Esophagus squamous epithelium (tissue), 5 donors: ENCODE measurements at places on chromosomes 2 and 18.

GRCh38 chr2:154914561-154914960, 216.1 kb downstream of the KCNJ3 start:
- DNase-seq = no peak

DNA sequence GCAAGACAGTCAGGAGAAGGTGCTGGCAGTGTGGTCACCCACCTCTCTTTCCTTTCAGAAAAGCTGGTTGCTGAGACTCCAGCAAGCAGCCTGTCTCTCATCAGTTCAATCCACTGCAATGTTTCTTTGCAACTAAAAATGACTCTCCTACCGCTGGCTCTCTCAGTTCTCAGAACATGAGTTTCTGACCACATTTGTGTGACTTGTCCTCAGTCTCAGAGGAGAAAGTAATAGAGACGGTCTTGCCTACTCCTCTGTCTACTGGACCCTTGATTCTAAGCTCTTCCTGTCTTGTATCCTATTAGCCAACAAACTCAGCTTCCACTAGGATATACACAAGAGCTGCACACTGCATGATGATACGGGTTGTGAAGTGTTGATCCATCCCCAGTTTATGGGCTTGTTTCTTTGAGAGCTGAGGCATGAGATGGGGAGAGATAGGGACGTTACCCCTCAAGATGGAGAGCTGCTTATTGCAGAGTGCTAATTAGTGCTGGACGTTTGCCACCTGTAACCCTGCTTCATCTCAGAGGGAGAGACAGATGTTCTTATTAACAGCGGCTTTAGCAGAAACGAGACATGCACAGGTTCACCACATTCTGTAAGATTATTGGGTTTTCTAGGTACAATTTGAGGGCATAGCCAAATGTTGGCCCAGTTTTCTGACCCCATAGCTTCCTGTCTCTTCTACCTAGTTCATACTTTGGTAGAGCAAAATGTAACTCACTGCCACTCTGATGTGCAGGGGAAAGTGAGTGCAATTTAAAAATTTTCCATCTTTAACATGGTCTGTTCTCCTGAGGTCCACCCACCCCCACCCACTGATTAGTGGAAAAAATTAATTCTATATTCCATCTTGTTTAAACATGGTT, 32.4 kb upstream of the YWHAQ start:
- DNase-seq = no peak

GRCh38 chr2:62054029-62054791, 141.7 kb upstream of the B3GNT2 start:
- no peak for DNase-seq

DNA sequence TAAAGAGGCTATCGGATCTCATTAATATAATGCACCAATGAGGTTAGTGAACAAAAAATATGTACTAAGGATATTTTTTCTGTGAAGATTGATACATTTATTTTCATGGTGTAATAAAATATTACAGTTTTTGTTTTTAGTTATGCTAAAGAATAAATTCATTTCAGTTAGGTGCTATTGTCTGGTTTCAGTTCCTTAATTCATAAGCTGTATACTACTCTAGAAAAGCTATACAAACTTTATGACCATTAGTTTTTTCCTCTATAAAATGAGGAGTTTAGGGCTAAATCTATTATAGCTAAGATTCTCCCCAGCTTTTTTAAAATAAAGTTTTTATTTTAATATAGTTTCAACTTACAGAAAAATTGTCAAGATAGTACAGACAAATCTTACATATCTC, 1311.7 kb upstream of the NXPH2 start:
- DNase-seq = no peak

GRCh38 chr2:46548521-46549144, 69.3 kb downstream of the TMEM247 start:
- DNase-seq = no peak

GRCh38 chr2:74831693-74832530, 2.0 kb upstream of the HK2 start:
- no peak for DNase-seq

DNA sequence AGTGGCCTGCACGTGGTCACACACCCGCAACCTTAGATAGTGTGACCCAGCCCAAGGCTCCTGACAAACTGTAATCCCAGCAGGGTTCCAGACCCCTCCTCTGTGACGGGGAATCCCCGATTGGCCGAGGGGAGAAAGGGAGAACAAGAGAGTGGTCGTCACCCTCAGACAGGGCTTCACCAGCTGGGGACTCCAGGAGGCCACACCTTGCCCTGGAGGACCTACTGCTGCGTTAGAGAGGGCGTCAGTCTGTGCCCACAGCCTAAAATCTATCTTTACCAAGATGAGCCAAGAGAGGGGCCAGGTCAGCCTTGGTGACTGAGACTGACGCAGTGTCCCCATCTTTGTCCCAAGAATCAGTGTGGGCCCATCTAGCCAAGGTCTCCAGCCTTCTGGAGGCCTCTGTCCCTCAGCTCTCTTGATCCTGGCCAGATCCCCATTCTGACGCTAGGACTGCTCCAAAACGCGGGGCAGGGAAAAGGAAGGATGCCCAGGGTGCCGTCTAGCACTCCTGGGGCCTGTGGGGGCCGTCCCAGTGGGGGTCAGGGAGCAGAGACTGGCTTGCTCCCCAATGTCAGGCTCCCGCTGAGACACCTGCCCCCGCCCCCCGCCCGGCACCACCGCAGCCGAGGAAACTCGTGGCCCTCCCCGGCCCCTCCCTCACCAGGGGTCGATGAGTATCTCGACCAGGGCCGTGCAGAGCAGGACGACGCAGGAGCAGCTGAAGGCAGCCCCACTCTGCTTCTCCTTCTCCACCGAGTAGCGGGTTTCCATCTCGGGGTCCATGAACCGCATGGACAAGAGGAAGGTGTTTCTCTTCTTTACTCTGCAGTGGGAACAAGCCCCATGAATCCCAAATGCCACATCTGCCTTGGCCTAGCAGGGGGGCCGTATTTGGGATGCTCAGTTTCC, 40.9 kb downstream of the CENPO start:
- no peak for DNase-seq

- no peak for DNase-seq
These were observed 92.6 kb downstream of the EPB41L3 start for GRCh38 chr18:5451150-5451549.

- DNase-seq = no peak
These were observed 22.8 kb upstream of the SCN7A start for GRCh38 chr2:166516712-166517303.

DNA sequence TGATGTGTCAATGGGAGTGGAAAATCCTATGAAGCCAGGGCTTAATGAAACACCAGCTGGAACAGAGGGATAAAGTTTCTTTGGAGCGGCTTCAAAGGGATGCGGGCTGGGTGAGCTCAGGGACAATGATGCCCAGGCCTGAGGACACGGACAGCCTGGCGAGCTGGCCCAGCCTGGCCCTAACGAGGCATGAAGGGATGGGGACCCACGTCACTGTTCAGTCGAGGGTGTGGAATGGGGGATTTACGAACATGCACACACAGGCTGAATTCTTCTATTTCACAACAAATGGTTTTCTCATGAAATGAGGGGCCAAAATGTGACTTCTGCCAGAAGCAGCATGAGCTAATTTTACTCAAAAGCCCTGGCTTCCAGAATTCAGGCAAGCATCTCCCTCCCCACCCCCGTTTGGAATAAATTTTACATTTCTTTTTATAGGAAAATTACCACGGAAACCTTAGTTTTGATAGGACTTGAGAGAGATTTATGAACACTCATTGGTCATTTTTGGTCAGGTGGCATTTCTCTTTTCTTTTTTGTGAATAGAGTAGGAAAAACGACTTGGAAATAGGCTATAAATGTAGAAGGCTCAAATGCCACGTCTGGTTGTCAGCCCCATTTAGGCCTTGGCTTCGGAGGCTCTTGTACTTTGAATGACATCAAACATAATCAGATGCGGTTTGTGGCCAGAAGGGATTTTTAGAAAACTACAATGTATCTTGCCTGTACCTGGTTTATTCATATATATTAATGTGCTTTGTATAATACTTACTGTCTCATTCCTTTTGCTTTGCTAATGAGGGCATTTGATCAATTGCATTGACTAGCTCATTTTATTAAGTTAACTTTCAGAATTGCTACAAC, 893.8 kb upstream of the CELF4 start:
- DNase-seq = no peak

GRCh38 chr2:128485761-128486639, 167.3 kb upstream of the HS6ST1 start:
- DNase-seq = no peak

GRCh38 chr2:119550346-119550745, 6.1 kb downstream of the CFAP221 start:
- no peak for DNase-seq

GRCh38 chr2:207746131-207746530, 23.6 kb downstream of the FZD5 start:
- no peak for DNase-seq

- no peak for DNase-seq
These were observed 47.8 kb downstream of the PHLPP1 start for GRCh38 chr18:62763101-62763521.
